Heart right ventricle (tissue), 16 donors: ENCODE measurements at places on chromosomes 12 and 14. TPM values are rescaled to one million over a fixed set of nuclear protein-coding genes. Genes with fewer than 3 reads are reported as not detected.

DCD gene
- total RNA-seq = not detected

TEX52 gene
- not detected for total RNA-seq

DNA sequence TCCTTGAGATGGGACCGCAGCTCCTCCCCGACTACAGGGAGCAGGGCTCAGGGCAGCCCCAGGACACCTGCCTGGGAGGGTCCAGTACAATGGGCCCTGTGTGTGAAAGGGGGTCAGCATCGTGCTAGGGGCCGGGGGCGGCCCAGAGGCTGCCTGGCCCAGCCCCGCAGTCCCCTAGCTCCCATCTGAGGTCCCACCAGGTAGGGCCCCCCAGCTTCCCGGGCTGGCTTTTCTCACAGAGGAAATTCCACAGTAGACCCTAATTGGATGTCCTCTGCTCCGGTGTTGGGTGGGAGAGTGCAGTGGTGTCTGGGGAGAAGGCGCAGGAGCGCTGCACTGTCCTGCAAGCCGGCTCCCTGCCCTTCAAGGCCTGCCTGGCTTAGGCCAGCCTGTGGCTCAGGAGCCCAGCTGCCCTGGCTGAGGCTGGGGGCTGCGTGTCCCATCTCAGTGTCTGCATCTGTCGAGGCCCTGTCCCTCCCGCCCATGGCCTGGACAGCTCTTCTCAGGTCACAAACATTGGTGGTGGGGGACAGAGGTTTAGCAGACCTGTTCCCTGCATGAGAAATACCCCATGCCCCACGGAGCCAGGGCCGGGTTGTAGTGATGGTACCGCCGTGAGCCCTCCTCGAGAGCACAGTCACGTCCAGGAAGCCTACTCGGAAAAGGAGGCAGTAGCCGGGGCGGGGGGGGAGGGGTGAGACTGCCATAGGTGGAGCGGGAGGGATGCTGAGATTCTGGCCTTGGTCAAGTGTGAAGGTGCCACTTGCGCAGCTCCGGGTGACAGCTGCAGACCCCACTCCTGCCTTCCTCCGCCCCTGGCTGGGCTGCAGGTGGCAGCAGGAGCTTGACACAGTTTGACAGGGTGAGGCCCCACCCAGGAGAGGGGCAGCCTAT lies 11.6 kb downstream of the HIP1R start:
- DNase-seq = no peak

OR11H6 gene
- not detected for total RNA-seq

DNA sequence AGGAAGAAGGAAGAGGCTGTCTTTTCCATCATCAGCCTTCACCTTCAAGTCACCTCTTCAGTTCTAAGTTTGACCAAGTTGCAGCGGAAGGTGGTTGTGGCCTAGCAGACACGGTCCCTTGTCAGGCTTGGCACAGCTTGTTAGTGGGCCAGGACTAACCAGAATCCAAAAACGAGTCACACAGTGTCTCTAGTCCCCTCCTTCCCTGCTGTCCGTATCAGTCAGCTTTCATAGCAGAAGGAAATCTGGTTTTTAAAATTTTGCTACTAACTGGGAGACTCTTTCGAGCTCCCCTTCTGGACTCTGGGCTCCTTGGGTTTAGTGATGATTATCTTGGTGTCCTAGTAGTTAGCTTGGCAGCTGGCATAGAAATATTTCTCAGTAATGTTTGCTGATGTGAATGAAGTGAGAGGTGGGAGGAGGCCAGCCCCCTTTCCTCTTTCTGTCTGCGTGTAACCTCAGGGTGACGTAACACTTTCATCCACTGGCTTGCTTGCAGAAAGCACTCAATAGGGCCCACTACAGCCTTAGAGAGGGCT lies 3.8 kb downstream of the ETV6 start:
- DNase-seq = no peak

DNA sequence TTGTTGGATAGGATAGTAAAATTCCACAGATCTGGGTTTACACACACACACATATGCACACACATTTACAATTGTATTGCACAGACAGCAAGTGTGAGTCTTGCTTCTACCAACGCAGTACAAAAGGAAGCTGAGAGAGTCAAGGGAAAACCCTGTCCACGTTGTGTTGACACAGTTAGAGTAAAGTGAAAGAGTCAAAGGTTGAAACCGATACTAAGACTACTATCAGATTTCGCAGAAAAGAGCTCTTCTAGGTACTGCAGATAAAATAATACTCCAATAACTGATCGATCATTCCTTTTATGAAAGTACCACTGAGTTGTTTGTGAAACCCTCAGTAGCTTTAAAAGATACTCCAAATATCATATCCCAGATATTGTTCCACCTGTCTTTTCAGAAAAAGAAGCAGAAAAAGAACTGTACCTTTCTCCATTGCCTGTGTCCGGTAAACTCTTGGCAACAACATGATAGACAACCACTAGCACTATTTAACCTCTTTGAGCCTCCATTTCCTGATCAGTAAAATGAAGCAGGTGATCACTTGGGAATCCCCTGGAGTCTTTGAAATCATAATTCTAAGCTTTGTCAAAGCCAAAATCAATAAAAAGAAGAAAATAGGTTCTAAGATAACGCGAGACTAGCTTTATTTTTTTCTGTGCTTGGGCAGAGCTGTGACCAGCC lies 224.6 kb upstream of the FOXN3 start:
- DNase-seq = no peak

DNA sequence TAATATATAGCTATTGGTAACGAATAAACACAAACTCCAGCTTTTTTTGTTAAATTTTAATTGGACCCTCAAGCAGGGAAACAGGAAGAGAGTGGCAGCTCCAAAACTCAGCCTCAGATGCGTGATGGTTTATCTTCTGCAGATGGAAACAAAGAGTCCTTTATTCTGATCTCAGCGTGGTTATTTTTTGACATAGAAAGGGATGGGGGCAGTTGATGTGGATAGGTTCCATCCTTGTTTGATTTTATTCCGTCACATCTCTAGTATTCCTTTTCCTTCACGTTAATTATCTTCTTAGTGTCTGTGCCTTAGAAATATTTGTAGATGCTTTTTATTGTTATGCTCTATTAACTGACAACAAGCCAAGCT lies 447.6 kb upstream of the SEL1L start:
- DNase-seq = no peak

DNA sequence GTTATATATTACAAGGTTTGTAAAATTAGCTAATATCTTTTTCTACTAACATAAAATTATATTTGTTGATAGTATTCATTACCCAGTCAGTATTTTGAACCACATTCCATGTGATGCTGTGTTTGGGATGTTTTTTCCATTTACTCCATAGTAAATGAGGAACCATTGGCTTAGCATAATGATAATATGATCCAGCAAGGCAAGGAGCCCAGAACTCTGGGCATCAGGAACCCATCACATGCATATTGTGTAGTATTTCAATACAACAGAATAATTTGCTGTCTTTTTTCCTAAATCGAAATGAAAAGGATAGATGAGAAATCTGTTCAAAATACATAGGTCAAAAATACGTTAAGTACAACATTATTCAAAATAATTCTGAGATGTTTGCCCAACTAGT lies 48.7 kb upstream of the GARIN2 start:
- DNase-seq = no peak

DNA sequence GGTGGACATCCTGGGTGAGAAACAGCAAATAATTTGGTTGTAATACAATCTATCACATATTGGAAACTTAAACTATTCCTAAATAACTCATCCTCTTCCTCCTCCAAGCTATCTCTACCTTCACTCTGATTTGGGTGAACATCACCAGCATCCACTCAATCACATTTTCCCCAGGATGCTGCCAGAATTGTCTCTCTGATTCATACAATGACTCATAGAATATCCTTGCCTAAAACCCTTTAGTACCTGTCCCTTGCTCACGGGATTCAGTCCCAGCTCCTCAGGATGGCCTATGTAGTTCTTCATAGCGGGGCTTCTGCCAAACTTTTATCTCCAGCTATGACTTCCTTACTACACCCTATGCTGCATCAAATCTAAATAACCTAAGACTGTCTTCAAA lies 146.8 kb downstream of the EMP1 start:
- no peak for DNase-seq

MDM1 gene
- 3.3 TPM for total RNA-seq

DNA sequence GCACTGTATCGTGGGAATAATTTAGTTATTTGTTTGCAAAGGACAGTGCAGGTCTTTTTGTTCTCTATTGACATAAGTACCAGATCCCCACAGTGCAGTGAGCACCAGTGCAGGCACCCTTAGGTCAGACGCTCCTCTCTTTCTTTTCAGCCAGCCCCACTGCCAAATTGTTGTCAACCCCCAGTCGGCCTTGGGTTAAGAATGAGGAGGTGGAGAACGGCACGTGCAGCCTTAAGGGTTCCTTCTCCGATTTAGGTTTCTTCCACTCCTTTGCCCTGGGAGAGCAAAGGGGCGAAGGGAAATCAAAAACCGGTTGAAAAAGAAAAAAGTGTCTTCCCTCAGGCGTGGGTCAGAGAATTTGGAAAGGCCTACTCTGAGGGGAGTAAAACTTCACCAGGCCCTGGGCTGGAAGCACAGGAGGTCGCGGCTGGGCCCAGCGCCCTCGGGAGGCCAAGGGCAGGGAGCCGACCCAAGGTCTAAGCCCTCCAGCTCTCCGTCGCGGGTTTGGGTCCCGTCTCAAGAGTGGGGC lies 4.3 kb downstream of the PAX9 start:
- DNase-seq = no peak

DNA sequence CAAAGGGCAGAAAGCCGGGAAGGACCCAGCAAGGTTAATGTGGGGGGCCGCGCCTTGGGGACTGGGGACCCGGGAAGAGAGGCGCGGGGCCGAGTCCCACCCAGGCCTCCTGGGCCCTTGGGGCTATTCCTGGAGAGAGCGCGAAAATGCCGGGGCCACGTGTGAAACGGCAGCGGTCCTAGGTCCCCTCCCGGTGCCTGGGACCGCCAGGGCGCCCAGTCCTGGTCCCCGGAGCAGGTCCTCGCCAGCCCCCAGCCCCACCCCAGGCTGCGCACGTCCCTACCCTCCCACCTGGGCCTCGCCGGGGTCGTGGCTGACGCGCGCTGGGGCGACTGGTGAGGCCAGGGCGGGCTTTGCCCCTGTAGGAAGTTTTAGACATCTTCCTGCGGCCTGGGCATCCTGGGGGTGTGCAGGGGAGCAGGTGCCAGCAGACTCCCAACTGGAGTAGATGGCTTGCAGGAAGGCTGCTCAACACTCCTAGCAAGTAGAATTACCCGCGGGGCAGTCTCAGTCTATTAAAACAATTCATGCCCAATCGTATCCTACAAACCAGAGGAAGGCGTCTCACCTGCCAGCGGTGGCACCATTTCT lies 708 bp downstream of the FAR2 start:
- DNase-seq = no peak

GRCh38 chr14:47365233-47365632 lies 310.2 kb downstream of the MDGA2 start:
- DNase-seq = no peak

- no peak for DNase-seq
These were observed 253.7 kb downstream of the SNAPC1 start for GRCh38 chr14:62015945-62016344.

DNA sequence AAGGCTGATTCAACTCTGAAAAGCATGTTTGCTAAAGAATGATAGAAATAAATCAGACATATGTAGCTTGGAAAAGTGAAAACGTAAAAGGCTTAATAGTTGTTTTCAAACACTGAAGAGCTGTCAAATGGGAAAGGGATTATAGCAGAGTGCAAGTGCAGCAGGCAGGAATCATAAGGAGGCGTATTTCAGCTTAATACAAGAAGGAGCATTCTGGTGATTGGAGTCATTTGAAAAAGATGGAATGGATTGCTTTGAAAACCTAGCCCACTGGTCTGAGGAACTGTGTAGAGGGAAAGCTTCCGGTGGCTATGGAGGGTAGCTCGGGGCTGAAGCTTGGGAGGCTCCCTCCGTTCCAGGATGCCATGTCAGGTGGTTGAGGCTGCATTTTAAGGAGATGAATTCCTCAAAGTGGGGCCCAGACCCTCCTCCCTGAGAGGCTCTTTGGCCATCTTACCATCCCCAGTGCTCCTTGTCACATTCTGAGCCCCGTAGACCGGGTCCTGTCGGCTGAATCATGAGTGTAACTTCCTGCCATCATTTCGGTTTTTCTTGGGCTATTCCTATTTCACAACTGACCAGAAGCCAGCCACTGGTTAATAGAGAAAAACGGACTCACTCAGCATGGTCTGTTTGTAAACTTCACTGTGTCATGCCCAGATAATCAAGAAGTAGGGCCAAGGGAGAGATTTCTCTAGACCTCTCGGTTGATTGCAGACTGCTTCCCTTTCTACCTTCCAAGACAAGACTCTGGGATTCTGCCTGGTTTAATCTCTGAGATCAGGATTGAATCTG lies 6.5 kb downstream of the WNT5B start:
- DNase-seq = no peak

- no peak for DNase-seq
These were observed 17.4 kb upstream of the PYGL start for GRCh38 chr14:50961605-50962221.

MANSC4 gene
- total RNA-seq = not detected

KHNYN gene
- total RNA-seq = 30.1 TPM

DNA sequence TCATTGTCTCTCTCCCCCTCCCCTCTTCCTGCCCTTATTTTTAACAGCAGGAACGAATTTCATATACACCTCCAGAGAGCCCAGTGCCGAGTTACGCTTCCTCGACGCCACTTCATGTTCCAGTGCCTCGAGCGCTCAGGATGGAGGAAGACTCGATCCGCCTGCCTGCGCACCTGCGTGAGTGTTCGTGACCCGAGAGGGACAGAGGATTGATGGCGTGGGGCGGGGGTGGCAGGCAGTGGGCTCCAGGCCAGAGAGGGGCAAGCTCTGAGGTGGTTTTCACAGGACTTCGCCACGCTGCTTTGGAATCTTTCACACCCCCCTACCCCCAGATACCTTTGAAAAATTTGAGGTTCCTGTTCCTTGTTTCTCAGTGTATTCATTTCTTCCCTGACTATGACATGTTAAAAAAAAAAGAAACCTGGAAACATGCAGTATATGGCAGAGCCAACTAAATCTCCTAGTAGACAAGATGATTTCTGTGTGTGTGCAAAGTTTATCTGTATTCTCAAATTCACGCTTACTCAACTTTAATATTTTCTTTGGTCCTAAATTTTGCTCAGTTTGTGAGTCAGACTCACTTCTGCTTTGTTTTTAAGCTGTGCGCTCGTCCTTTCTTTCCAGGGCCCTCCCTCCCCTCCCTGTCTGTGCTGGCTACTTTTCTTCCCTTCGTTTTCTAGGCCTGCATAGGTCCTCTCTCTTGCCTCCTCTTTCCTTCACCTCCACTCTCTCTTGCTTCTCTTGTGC lies 103.1 kb downstream of the ETV6 start:
- DNase-seq = no peak

PRKD1 gene
- 4.3 TPM for total RNA-seq

GRCh38 chr12:25675808-25676207 lies 122.7 kb upstream of the LMNTD1 start:
- no peak for DNase-seq

TMX1 gene
- total RNA-seq = 7.5 TPM

DNA sequence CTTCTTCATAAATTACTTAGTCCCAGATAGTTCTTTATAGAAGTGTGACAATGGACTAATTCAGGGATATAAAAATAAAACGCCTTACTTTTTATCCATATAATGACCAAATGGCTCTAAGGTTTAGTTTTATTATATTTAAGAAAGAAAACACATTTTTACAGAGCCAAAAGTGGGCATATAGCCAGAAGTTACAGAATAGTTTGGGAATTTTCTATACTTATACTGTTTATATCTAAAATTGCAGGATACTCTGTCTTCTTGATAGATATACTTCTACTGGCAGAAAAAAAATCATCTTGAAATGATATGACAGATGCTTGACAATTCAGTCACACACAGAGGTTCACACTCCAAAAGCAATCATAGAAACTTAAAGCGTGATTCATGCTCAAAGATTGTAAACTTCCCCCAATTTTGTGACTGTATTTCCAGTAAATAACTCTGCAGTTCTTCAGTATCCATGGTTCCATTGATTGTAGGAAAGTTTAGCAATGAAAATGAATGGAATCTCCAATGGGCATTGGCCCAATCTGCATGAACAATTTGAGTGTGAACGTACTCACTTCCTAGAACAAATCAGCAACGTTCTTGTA lies 307.8 kb downstream of the NOVA1 start:
- DNase-seq = no peak
